ENCODE measurements at places on chromosomes 2 and 18.

- DNase-seq: no peak
Observed at GRCh38 chr2:189248141-189248540, 68.6 kb upstream of the COL5A2 start.

DNA sequence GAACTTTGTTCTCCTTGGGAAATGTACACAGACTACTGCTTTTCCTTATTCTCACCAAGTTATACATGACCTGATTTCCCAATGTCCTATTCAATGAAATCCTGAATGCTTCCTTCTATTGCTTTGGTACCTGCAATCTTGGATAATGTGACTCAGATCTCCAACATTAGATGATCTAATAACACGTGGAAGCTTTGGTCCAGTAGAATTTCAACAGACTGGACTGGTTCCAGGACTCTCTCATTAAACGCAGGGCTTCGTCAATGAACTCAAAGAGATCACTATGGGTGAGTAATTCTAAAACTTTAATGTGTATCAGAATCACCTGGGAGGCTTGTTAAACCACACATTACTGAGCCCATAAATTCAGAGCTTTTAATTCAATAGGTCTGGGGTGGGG is 413.6 kb upstream of the KCNH7 start:
- DNase-seq: no peak

GRCh38 chr18:37299471-37300304 is 265.9 kb downstream of the CELF4 start:
- DNase-seq: peak; percentile 84

GRCh38 chr2:226771067-226771466 is 28.6 kb downstream of the IRS1 start:
- no peak for DNase-seq

GRCh38 chr2:3647831-3648651 is 10.0 kb upstream of the ALLC start:
- no peak for DNase-seq

- DNase-seq: no peak
Observed at GRCh38 chr2:144267239-144267638, 252.7 kb downstream of the ZEB2 start.

GRCh38 chr2:187922846-187923245 is 368.6 kb upstream of the TFPI start:
- DNase-seq: no peak

DNA sequence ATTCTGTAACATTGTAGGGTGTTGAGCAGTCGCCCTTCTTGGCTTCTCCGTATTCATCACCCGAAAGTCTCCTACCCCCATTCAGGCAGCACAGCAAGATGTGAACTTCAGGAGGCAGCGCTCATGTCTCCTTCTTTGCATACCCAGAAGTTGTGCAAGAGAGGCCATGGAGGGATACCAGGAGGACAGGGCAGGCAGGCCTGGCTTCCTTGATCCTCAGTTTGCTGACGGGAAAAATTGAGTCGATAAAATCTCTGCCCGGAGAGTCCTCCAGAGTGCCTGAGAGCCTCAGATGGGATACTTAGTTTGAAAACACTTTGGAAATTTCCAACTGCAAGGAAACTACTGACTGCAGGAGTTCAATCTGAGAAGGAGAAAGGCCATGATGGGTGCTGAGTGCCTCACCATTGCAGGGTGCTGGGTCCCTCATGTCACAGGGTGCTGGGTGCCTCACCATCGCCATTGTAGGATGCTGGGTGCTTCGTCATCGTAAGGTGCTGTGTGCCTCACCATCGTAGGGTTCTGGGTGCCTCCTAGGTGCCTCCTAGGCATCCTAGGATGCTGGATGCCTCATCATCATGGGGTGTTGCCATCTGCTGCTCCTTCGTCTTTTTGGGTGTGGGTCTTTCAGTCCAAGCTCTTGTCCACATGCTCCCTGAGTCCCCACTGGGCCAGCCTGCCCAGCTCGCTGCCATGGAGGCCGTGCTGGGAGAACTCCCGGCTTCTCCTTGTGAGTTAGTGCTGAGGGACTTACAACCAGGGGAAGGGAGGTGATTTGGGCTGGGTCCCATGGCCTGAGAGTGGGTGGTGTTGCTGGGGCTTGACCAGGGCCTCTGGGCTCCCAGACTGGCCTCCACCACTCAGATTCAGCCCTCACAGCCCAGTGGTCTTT is 162.4 kb downstream of the DDX1 start:
- peak; percentile 24 for DNase-seq

DNA sequence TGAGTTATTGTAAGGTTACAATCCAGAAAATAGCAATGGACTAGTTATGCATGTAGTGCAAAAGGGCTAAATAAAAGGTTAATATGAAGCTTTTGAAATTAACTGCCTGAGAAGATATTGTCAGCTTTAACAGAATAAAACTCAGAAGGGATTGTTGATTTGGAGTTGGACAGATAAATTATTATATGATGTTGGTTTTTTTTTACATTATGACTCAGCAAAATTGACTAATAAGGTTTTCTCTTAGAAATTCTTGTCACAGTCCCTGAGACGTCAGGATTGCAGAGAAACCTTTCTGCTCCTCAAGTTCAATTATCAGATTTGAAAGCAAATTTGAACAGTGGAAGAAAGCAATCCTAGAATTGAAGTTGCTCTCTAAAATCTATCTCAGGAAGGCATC is 946.9 kb downstream of the CBLN2 start:
- no peak for DNase-seq

DNA sequence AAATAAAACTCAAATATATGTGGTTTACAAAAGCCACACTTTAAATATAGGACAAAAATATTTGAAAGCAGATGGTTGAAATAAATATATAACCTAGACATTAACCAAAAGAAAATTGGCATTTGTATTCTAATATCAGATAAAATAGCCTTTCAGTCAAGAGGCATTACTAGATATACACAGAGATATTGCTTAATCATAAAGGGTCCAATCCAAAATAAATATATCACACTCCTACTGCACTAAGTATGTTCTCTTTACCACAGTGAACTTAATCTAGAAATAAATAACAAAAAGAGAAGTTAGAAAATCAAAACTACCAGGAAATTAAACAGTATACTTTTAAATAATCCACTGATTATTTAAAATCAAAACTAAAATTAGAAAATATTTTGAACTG is 34.2 kb upstream of the KCNJ3 start:
- DNase-seq: no peak

GRCh38 chr2:204583773-204584172 is 38.5 kb downstream of the PARD3B start:
- no peak for DNase-seq

Measured in left lobe of liver (tissue), 2 donors.